ENCODE measurements at places on chromosomes 12 and 14.

DNA sequence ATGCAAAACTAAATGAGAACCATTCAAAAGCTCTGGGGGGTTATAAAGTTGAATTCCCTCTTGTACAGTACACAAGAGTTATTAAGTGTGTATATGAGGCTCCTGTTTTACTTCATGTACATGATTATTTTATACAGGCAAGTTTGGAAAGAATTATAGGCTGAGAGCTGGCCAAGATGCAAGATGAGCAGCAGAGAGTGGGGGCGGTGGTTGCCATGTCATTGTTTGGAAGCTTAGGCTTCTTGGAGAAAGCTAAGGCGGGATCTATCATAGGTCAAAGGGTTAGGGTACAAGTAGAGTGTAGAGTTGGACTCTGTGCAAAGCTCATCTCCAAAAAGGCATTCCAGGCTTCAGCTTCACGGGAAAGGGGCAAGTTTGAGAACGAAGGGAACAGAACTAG is 297.1 kb upstream of the TBX3 start:
- DNase-seq, result no peak

DNA sequence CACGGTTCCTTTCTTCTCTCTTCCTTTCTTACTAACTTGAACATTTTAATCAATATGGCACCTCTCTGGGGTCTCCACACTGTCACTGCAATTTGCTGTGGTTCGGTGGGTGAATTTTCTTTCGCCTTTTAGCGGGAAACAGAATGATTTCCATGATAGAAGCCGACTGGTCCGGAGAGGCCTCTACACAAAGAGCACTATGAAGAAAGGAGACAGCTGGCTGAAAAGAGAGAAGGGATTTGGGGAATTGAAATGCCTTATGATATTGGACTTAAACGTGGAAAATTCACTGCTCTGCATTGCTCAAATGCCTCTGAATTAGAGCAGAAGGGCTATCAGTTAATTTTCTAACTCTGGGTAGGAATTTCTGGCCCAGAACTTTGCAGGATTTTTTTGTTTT is 55.9 kb downstream of the KCNA5 start:
- DNase-seq, result no peak

DNA sequence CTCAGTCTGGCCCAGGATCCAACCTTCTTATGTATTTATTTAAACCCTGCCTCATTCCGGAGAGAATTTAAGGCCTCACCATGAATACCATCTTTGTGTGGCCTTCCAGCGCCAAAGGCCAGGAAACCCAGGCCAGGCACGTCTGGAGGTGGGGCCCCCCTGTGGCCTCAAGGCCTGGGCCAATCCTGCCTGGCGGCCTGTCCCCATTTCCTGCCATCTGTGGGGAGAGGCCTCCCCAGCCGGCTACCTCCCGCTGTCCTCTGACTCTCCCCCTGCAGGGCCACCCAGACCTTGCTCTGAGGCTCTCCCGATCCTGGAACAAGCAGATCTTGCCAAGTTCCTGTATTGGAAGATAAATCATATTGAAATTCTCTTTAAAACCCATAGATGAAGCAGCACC is 37.4 kb upstream of the MEG3 start:
- no peak for DNase-seq

DNA sequence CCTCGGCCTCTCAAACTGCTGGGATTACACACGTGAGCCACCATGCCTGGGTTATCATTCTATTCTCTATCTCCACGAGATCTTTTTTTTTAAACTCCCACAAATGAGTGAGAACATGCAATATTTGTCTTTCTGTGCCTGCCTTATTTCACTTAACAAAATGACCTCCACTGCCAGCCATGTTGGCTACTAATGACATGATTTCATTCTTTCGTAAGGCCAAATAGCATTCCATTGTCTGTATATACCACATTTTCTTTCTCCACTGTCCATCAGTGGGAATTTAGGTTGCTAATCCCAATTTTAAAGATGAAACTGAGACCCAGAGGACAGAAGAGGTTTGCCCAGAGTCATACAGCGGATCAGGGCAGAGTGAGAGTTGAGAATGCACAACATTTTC is 10.9 kb upstream of the TRPV4 start:
- no peak for DNase-seq

GRCh38 chr12:49922349-49923034 is 18.8 kb upstream of the FAIM2 start:
- no peak for DNase-seq

GRCh38 chr12:59904874-59905521 is 309.2 kb downstream of the SLC16A7 start:
- DNase-seq, result no peak

DNA sequence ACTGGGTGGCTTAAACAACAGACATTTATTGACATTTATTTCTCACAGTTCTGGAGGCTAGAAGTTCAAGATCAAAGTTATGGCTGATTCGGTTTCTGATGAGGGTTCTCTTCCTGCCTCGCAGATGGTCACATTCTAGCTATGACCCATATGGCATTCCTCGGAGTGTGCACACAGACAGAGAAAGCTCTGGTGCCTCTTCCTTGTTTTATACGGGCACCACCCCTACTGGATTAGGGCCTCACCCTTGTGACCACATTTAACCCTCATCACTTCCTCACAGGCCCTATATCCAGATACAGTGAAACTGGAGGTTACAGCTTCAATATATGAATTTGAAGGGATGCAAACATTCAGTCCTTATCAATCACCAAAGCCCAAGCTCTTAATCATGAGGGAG is 77.0 kb upstream of the OVCH1 start:
- no peak for DNase-seq

DNA sequence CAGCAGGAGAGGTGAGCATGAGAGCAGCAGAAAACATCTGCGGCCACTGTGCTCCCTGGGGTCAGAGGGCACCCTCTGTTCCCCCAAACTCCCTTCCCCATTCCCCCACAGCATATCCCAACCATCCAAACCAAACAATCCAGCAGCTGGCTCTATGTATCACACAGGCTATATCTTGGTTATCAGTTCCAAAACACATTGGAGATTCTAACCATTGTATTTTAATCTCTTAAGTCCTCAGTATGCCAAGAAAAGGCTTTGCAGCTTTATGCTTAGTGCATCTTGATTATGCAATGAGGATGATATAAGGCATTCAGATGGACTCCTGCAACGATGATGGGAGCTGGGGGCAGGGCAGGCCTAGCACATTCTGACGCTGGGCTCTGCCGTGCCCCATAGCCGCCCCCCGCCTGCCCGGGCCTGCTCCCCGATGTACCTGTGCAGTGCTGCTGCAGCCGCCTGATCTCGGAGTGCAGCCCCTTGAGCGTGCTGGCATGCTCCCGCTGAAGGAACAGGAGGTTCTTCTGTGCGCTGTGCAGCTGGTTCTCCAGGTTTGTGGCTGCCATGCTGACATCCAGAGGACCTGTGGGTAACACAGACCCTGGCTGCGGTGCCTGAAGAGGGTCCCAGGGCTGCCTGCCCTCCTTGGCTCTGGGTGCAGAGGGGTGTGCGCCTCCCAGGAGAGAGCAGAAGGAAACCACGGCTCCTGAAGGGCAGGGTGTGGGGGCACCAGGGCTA is 29.6 kb downstream of the CCDC92 start:
- DNase-seq, result no peak

DNA sequence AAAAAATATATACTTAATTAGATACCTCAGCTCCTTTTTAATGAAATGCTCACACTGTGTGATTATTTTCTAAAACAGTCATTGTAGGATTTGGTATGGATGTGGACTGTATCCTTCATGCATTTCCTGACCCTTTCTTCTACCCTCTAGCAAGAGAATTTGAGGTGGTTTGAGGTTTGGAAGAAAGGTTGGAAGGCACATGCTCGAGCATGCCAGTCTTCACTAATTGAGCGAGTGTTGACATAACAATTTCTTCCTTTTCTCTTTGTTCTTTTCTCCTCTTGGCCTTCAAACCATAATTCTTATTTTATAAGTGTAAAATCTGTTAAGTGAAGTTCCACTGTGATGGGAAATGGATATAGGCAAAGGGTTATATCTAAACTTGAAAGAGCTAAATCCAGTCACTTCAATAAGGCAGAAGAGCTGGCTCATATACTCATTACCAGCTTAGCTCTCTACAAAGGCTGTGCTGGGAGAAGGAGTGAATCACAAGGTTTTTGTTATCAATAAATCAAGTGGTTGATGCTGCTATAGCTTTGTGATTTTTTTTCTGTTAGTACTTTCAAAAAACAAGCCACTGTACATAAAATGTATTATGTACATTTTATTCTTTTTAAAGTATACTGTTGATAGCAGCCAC is 16.2 kb upstream of the PTHLH start:
- no peak for DNase-seq

DNA sequence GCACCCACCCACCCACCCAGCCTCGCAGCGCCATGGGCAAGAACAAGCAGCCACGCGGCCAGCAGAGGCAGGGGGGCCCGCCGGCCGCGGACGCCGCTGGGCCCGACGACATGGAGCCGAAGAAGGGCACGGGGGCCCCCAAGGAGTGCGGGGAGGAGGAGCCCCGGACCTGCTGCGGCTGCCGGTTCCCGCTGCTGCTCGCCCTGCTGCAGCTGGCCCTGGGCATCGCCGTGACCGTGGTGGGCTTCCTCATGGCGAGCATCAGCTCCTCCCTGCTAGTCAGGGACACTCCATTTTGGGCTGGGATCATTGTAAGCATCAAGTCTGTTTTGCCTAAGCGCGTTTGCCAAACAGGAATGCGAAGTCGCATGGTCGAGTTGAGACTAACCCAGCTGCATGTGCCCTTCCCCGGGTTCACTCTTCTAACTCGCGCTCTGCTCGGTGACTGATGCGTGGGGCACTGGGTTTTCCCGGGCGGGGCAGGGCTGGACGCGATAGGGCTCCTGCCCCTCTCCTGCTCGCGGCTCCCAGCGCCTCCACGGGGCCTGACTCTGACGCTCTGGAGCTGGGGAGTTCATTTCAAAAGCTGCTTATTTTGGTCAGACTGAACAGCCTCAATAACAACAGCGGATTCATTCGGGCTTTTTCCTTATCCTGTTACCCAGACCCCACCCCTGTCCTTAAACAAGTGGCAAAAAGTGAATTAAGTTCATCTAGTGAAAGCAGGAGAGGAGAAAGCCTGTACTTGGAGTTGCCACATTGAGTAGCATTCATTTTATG is 458 bp downstream of the SSPN start:
- no peak for DNase-seq

GRCh38 chr12:132282950-132283771 is 46.2 kb downstream of the GALNT9 start:
- DNase-seq, result no peak

- no peak for DNase-seq
Measured at GRCh38 chr12:29043069-29043468, 106.0 kb upstream of the FAR2 start.

DNA sequence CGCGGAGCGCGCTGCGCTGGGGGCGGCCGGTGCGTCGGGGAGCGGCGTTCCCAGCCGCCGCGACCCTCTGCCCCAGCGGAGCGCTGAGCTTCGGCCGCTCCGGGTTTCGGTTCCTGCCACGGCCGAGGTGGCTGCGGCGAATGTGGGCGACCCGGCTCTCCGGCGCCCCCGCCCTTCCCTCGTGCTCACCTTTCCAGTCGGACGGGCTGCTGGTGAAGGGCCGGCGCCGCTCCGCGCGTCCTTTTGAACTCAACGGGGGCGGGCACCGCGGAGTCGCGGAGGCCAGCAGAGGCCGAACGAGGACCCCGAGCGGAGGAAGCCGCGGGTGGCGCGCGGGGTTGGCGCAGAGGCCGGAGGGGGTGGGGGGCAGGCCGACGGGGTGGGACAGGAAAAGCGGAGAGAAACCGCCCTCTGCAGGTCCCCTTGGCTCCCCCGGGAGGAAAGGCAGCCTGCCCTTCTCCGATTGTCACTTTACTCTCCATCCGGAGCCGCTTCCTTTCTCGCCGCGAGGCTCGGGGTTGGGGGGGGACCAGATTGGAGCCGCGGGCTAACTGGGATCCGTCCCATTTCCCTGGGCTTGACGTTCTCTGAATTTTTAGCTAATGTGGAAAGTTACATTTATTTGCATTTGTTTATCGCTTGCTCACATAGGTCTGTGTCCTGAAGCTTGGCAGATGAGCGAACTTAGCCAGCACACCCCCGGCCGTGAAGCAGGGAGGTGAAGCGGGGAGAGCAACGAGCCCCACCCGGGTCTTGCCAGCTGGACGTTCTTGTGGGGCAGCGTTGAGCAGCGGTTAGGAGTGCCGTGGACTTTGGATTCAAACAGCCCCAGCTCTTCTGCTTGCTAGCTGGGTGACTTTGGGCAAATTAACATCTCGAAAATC is at the start of gene SMAGP:
Gene SMAGP, minus strand, starts transcription at position 349 of the 884 bp plus-strand sequence. CDS start 1,137 bp downstream, outside the sequence.
- DNase-seq, result peak; percentile 20

DNA sequence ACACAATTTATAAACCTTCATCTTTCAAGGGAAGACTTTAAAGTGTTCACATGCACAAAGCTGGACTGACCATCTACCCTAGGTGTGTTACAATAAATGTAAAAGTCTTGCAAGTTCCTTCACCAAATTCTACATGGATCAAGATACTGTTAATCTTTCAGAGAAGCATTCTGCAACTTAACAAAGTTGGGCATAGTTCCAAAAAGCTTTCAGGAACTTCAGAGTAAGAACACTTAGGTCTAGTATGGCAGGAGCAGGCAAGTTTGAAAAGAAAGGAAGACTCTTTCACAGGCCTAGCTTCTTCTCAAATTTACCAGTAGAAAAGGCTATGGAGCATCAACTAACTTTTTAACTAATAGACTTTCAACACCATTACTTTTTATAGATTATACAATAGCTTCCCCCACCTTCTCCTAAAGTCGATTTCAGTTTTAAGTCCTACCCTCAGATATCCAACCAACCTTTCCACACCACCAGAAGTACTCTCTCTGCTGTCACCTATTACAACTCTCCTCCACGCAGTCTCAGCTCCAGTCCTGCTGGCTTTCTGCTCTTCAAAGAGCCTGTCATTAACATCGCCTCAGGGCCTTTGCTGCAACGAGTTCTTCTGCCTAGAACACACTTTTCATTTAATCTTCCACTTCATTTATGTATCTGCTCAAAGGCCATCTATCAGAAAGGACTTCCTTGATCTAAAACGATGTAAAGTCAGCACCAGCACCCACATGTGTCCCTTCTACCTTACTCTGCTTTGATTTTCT is 333.9 kb downstream of the CEP128 start:
- DNase-seq, result no peak

GRCh38 chr12:122981036-122981471 is 573 bp downstream of the ARL6IP4 start:
- DNase-seq, result no peak

GRCh38 chr12:49359671-49360070 is 7.6 kb upstream of the SPATS2 start:
- DNase-seq, result no peak

- DNase-seq, result no peak
Measured at GRCh38 chr14:105299654-105300541, 903 bp downstream of the BRF1 start.

- DNase-seq, result no peak
Measured at GRCh38 chr12:104721039-104721405, 237.1 kb downstream of the SLC41A2 start.

DNA sequence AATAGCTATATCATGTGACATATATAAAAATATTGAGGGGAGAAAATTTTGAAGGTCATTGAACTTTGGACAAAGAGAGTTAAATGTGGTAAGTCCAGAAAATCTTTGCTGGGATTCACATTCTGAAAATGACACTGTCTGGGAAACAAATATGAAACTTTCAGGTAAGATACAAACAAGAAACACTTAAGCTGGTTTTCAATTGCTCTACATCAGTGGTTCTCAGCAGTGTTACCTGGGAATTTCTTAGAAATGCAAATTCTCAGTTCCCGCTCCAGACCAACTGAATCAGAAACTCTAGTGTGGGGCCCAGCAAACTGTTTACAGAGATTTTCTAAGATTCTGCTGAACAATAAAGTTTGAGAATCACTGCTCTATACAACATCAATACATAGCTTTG is 3.6 kb upstream of the CDK17 start:
- no peak for DNase-seq

GRCh38 chr14:30283822-30284446 is 275.0 kb upstream of the G2E3 start:
- no peak for DNase-seq

Data from activated T-cell treated with anti-CD3 and anti-CD28 coated beads for 4 hours (primary cell).